Activated CD8-positive, alpha-beta T cell treated with anti-CD3 and anti-CD28 coated beads, Interleukin-2, amount 10 ng/mL, durations not matched to agents 7 days and 5 days (primary cell): ENCODE measurements at places on chromosomes 4 and X.
A peak's percentile ranks its signal among the peaks of the same experiment; 100 is the strongest.

DNA sequence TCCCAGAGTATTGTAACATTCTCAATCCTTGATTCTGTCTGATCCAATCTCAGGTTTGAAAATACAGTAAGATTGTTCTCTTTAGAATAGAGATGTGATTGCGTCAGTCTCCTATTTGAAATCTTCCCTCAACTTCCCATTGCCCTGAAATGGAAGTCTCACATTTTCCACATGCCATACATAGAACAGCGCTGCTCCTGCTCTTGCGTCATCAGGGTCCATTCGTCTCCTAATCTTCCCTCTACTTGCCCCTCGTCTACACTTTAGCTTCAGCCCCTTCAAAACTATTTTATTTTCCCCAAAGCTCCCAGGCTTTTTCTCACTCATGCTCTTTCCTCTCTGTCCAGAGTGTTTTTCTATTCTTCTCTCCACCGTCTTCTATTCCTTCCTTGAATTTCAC is 301.7 kb upstream of the MAGEB2 start:
- H3K27ac ChIP-seq, result no peak overlapping the region
- no peaks in the 10 kb centered on the region for H3K27me3 ChIP-seq

GRCh38 chr4:75916091-75916661 is 13.9 kb upstream of the PPEF2 start:
- H3K36me3 ChIP-seq, result peaks cover 19% of the 10 kb centered on the region
- H3K4me1 ChIP-seq, result peaks cover 2% of the 10 kb centered on the region
- DNase-seq, result peak; percentile 50
- H3K27me3 ChIP-seq, result no peaks in the 10 kb centered on the region

GRCh38 chr4:67522230-67522629 is 23.1 kb downstream of the CENPC start:
- no peak for DNase-seq
- no peak overlapping the region for H3K4me3 ChIP-seq
- H3K27ac ChIP-seq, result peak overlapping the region; percentile 36
- peaks cover 47% of the 10 kb centered on the region for H3K4me1 ChIP-seq

GRCh38 chr4:163200727-163201349 is 34.1 kb upstream of the NAF1 start:
- no peak overlapping the region for H3K27ac ChIP-seq
- DNase-seq, result no peak
- H3K4me3 ChIP-seq, result no peak overlapping the region
- no peaks in the 10 kb centered on the region for H3K4me1 ChIP-seq
- H3K27me3 ChIP-seq, result peaks cover 2% of the 10 kb centered on the region

DNA sequence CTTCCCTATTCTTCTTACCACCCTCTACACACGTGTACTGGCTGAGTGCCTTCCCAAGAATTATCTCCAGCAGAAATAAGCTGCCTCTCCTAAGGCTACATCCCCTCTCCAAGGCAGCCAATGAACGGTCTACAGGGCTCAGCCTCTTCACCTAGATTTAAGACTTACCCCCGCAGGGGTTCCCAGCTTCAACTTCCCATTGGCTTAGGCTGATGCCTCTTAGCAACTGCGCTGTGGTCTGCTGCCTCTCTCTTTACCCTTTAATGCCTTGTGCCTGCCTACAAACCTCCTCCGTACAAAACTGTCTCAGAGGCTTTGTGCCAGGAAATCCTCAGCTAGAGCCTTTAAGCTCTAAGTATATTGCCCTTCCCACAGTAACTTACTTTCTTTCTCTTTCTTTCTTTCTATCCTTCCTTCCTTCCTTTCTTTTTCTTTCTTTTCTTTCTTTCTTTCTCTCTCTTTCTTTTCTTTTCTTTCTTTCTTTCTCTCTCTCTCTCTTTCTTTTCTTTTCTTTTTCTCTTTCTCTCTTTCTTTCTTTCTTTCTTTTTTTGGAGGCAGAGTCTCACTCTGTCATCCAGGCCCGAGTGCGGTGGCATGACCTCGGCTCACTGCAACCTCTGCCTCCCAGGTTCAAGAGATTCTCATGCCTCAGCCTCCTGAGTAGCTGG is 15.1 kb upstream of the PIGA start:
- no peaks in the 10 kb centered on the region for H3K36me3 ChIP-seq
- no peak for DNase-seq
- H3K27me3 ChIP-seq, result no peaks in the 10 kb centered on the region
- H3K27ac ChIP-seq, result no peak overlapping the region

- H3K27ac ChIP-seq, result no peak overlapping the region
- DNase-seq, result no peak
- no peak overlapping the region for H3K4me3 ChIP-seq
- no peaks in the 10 kb centered on the region for H3K36me3 ChIP-seq
Measured at GRCh38 chr4:56286763-56287162, 100.5 kb downstream of the AASDH start.

DNA sequence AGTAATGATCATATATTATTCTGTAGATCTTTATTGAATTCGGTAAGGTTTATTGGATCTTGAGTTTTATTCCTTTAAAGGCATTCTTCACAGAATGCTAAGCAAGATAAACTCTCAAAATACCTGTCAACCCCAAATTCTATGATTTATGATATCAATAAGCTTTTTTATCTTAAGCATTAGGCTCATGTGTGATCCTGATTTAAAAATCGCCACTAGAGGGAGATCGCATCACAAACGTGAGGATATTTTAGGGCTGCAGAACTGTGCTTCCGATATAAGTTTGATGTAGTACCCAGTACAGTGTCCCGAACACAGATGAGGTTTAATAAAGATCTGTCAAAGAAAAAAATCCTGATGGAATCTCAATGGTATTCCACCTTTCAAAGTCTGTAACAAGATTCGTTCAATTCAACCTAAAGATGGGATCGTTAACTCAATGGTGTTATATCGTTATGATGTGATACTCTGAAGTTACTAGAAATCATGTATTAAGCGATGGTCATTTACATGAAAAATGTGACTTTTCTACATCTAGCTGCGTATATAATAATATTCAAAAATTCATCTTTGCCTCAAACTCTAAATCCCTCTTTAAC is 169.0 kb downstream of the CORIN start:
- no peaks in the 10 kb centered on the region for H3K4me1 ChIP-seq
- no peak overlapping the region for H3K27ac ChIP-seq
- DNase-seq, result peak; percentile 38

DNA sequence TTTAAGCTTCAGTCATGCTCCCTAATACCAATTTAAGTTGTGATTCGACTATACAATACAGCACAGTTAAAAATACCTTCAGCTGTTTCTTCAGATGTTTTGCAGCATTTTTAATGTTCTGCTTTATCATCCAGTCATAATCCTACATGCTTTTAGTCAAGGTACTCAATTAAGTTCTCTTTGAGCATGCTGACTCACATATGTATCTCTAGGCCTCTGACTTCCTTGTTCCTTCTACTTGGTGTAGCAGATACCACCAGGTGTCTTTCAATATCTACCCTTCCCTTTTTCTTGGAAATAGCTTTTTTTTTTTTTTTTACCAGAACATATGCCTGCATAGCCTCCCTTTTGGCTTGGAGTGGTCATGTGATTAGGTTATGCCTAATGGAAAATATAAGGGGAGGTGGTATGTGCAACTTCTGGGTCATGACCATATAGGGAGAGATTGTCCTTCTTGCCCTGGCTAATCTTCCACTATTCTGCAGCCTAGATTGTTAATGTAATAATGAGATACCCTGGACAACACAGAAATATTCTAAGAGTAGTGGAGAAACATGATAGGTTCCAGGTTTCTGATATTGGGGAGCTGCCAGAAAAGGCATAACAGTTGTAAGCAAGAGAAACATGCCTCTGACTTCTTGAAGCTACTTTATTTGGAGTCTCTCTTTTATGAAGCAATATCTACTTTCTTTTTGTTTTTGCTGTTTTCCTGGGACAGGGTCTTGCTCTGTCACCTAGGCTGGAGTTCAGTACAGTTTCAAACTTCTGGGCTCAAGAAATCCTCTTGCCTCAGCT is 737.2 kb upstream of the SLIT2 start:
- DNase-seq, result no peak
- H3K36me3 ChIP-seq, result no peaks in the 10 kb centered on the region
- no peak overlapping the region for H3K27ac ChIP-seq
- H3K27me3 ChIP-seq, result no peaks in the 10 kb centered on the region
- no peaks in the 10 kb centered on the region for H3K4me1 ChIP-seq
- no peak overlapping the region for H3K4me3 ChIP-seq

- H3K27me3 ChIP-seq, result no peaks in the 10 kb centered on the region
- H3K4me1 ChIP-seq, result no peaks in the 10 kb centered on the region
- no peak for DNase-seq
- H3K27ac ChIP-seq, result no peak overlapping the region
- no peak overlapping the region for H3K4me3 ChIP-seq
Measured at GRCh38 chr4:53306729-53307128, 59.1 kb downstream of the SCFD2 start.

DNA sequence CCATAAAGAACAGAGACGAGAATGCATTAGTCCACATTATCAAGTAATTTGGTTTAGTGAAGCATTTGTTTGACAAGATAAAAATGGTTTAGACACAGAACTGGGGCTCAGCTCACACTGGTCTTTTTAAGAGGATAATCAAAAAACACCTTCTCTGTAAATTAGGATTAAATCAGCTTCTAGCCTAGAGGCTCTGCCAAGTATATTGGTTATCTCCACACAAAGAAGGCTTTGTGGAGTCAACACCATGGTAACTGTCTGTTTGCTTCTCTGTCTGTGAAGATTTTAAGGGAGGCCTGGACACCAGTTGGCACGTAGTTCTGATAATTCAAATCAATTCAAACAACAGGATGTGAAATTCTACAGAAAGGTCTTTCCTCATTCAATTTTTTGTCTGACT is 687.0 kb downstream of the DMD start:
- DNase-seq, result no peak
- H3K4me1 ChIP-seq, result no peaks in the 10 kb centered on the region
- no peak overlapping the region for H3K27ac ChIP-seq
- H3K27me3 ChIP-seq, result no peaks in the 10 kb centered on the region

DNA sequence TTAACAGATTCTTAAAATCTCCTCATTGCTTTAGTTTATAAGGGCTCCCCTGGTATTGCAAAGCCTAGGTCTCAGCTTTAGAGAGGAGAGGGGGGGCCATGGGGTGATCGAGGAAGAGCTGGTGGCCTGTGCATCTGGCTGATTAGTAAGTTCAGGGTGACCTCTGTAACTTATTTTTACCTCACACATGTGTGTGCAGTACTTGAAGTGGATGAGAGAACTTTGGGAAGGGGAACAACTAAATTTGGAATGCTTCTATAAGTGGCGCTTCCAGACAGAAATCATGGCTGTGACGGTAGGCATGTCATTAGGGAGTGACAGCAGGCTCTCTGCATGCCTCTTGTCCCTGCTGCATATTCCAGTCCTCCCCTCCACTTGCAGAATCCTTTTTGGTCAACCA is 41.9 kb downstream of the FRAS1 start:
- H3K27ac ChIP-seq, result no peak overlapping the region
- H3K4me3 ChIP-seq, result no peak overlapping the region
- no peaks in the 10 kb centered on the region for H3K36me3 ChIP-seq
- no peak for DNase-seq
- H3K27me3 ChIP-seq, result no peaks in the 10 kb centered on the region
